Fibroblast of skin of scalp (primary cell): ENCODE measurements at places on chromosomes 11 and 22.
A peak's percentile ranks its signal among the peaks of the same experiment; 100 is the strongest.

GRCh38 chr11:38315151-38315550 lies 1717.1 kb upstream of the RAG2 start:
- DNase-seq: no peak

GRCh38 chr22:34878171-34878570 lies 187.8 kb upstream of the ISX start:
- DNase-seq: no peak

- no peak for DNase-seq
These were observed 24.3 kb upstream of the B4GALNT4 start for GRCh38 chr11:344836-345578.

- no peak for DNase-seq
These were observed 9.3 kb upstream of the PAX6 start for GRCh38 chr11:31820438-31820818.

DNA sequence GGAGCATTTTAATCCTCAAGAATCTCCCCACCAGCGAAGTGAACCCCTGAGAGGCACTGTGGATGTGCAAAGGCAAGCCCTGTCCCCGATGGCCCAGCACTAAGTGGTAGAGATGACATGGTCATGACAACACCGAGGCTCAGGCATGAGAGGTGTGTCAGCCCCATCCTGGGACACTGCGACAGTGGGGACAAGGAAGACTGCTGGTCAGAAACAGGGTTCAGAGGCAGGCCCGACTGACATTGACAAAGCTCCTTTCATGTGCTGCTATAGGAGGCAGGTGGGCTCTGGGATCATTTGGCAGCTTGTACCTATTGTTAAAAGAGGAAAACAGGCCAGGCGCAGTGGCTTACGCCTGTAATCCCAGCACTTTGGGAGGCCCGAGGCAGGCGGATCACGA lies 54.3 kb upstream of the MYEOV start:
- no peak for DNase-seq

GRCh38 chr11:121793291-121793690 lies 322.7 kb downstream of the BLID start:
- DNase-seq: no peak

DNA sequence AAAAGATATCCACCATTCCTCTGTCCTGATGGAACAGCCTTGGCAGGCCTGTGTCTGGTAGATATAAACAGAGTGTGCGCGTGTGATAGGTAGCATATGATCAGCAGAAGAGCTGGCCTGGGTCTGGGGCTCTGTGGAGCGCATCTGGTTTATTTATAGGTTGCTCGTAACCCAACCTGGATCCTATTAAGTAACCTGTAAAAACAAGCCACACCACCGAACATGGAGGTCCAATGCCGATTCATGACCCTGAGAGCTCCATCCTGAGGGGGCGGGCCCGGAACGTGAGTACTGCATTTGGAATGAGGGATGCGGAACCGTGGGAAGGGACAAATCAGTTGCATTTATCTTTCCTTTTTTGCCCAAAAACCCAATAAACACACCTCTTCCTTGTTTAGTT lies 31.9 kb upstream of the APOL5 start:
- no peak for DNase-seq

GRCh38 chr11:22466809-22467208 lies 128.6 kb downstream of the SLC17A6 start:
- peak; percentile 82 for DNase-seq

GRCh38 chr11:255176-255575 lies 18.4 kb downstream of the PSMD13 start:
- peak; percentile 48 for DNase-seq

DNA sequence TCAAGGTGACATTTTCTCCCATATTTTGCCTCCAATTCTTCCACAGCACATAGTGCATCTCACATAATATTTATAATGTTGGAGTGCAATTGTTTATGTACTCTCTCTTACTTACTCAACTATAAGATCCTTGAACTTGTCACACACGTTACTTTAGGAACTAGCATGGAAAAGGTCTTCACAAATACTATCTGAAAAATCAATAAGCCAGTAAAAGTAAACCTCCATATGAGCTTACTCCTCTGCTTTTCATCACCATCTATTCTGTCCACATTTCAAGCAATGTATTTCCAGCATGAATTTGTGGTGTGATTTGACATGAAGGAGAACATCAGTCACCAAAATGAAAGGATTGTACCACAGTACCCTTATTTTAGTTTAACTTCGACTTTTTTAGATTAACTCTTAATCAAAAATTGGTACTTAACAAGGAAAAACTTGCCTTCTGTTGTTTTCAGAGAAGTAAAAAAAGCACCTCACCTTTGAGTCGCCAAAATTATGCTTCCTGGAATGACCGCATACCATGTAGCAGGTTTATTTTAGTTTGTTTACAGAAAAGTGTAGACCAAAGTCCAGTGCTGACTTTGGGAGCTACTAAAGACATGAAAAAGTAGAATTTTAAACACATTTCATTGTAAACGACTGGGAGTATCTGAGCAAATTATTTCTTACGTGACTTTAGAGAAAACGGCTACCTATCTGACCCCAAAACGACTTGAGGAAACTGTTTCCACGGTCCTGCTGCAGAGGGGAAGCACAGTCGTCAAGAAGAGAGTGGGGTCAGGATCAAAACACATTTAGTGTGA lies at the start of gene SLC22A9:
Gene SLC22A9 (plus strand): TSS at position 621 of the 806 bp plus-strand sequence. CDS start 272 bp downstream, outside the sequence.
- no peak for DNase-seq

- no peak for DNase-seq
These were observed 25.5 kb downstream of the DKK3 start for GRCh38 chr11:11982975-11983374.

DNA sequence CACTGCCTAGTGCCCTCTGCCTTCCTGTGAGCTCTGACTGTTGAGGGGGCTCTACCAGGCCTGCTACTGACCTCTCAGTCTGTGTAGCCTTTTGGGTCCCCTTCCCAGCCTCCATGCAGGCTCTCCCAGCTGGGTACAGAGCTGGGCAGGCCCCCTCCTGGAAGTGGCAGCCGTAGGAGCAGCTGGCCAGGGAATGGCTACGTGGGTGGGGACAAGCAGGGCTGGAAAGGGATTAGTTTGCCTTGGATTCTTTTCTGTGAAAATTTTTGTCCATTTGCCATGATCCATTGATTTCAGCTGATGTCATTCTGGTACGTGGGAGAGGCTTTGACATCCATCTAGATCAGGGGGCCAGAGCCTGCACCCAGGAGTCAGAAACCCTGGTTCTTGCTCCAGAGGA lies 23.9 kb upstream of the NECTIN1 start:
- peak; percentile 30 for DNase-seq

DNA sequence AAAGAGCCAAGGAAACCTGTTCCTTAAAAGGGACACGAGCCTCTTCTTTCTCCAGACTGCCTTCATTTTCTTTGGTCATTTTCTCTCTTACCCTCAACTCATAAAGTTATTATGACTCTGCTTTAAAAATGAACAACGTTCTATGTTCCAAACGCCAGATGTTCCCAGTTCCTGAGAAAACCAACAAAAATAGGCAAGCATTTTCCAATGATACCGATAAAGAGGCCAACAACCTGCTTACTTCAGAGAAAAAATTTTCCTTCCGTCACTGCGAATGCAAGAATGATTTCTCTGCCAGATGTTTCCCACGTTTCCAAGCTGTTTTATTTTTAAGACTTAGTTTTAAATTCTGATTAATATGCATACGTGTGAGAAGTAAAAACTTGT lies 315 bp upstream of the TRPC6 start:
- DNase-seq: no peak

- DNase-seq: no peak
These were observed 288.5 kb downstream of the MN1 start for GRCh38 chr22:27513021-27513420.

- DNase-seq: no peak
These were observed 2222.5 kb downstream of the LRRC4C start for GRCh38 chr11:39236916-39237315.

DNA sequence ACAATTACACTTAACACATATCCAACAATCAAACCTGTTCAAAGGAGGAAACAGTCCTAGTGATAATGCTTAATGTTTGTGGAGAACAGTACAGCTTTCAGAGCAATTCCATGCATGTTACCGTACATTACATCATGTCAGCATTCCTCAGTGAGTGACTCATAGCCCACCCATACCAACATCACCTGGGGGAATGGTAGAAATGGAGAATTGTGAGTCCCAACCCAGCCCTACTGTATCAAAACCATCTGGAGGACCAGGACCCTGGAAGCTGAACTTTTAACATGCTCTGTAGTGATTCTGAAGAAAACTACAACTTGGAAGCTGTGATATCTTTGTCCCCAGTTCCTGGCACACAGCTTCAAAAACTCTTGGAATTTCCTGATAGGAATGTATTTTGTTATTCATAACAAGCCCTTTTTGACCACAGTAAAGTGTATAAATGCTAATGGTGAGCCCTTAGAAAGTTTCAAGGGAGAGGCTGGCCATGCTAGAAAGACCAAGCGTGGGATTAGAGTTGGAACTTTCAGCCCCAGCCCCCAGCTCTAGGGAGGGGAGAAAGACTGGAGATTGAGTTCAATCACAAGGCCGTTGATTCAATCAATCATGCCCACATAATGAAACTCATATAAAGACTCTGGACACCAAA lies 301.1 kb downstream of the BUD13 start:
- peak; percentile 76 for DNase-seq

GRCh38 chr11:74638869-74639268 lies 46.5 kb downstream of the POLD3 start:
- DNase-seq: no peak

- DNase-seq: peak; percentile 36
These were observed 453.5 kb downstream of the OPCML start for GRCh38 chr11:133078591-133079404.

DNA sequence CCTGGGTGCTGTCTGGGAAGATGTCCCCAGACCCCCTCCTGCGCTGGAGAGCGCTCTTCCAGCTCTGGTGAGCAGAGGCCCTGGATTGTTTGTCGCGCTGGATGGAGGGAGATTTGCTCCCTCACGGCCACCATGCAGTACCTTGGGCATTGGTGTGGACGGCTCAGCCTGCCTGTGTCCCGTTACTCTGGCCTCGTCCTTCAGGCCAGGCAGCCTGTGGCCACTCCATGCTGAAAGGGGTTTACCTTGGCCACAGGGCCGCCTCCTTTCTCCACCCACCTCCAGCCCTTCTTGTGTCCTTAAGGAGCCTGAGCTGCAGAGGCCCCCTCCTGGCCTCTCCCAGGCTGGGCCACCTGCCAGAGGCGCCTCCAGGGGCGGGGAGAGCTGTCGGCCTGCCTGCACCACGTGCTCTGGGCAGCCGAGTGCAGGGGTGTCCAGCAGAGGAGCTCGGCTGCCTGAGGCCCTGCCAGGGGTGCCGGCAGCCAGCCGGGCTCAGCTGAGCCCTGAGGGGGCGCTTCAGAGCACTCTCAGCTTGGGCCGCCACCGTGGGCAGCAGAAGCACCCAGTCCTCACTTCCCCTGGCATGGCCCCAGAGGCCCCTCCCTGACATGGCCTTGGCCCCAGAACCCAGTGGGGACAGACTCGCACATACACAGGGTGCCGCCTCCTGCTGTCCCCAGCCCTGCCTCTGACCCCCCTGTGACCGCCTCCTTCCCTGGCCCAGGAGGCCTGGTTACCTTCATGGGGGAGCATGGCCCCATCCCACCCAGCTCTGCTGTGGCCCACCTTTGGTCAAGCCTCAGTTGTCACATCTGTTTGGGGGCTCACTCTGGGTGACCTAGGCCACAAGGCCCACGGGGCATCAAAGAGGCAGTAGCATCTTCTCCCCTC lies 3.4 kb downstream of the CCND1 start:
- peak; percentile 83 for DNase-seq

GRCh38 chr11:116842909-116843308 lies 5.5 kb upstream of the APOA1 start:
- DNase-seq: no peak

- DNase-seq: no peak
These were observed 801.7 kb downstream of the BRD1 start for GRCh38 chr22:49025791-49026493.

GRCh38 chr11:71397331-71397860 lies 50.8 kb downstream of the DHCR7 start:
- DNase-seq: no peak

GRCh38 chr22:38674888-38675287 lies 6.9 kb upstream of the TOMM22 start:
- no peak for DNase-seq

GRCh38 chr11:78710417-78710816 lies 135.8 kb upstream of the NARS2 start:
- DNase-seq: no peak

GRCh38 chr11:93225662-93226061 lies 27.9 kb upstream of the SLC36A4 start:
- peak; percentile 21 for DNase-seq

DNA sequence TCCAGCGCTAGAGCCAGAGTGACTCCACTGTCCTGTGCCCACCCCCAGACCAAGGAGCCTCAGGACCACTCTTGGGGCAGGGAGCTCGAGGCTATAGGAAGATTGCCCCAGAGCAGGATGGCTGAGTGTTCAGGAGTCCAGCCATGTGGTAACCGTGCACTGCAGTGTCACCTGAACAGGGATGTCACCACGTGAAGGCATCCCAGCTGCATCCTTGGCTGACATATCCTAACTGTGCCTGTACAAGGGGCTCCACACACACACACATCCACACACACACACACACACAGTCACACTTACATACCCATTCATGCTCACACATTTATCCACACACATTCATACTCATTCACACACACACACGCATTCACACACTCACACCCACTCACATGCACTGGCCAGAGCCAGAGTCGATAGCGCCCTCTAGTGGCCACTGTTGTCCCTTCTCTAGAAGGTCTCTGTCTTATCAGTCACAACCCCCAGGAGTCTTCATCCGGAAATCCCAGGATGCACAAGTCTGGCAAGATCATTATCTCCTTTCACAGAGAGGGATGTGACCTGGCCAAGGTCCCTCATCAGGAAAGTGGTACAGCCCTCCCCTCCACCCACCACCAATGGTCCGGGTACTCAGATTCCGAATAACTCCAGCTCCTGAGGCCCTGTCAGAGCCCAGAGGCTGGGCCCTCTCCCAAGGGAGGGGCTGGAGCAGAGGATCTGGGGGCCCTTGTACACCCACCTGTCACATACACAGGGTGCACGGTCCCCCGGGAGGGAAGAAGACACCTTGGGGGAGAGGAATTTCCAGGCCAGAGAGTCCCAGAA lies 55.1 kb downstream of the IGLL5 start:
- peak; percentile 64 for DNase-seq

- no peak for DNase-seq
These were observed 360.6 kb downstream of the BRD1 start for GRCh38 chr22:49466878-49467595.

DNA sequence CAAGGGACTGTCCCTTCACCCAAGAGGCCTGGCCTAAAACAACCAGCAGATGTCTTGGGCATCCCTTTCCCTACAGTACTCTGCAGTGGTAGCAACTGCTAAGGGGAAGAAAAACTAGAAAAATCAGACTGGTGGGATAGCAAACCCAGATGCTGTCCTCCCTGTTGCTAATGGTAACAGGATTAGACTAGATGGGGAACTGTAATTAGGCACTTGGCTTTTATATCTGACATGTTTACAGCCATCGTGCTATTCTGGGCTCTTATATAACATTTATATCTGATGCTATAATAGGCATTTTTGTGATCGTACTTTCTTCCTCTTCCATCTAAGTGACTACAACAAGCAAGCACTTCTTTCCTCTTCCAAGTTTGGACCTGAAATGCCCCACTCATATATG lies 316.7 kb downstream of the DLG2 start:
- no peak for DNase-seq
